ENCODE measurements at places on chromosomes 7 and 10. TPM values are rescaled to one million over a fixed set of nuclear protein-coding genes. Genes with fewer than 3 reads are reported as not detected.

DNA sequence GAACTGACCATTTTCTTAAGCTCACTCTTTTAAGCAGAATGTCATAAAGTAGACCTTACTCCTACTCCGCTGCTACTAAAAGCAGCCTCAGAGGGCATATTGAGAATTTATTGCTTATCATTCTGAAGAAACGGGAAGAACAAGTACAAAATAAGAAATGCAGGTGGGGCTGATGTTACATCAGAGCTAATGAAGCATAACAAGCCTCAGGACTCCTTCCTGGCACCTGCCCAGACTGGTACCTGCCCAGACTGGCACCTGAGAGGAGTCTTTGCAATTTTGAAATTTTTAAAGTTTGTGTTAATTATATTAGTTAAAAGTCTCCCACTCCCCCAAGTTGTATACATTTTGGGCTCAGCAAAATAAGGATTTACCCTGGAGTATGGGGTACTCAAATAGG is 162.4 kb downstream of the SEMA3E start:
- DNase-seq = no peak

- no peak for DNase-seq
Observed at GRCh38 chr7:21084286-21084685, 297.6 kb upstream of the SP8 start.

- peak; percentile 84 for DNase-seq
Observed at GRCh38 chr10:132274581-132274980, 33.2 kb downstream of the STK32C start.

DNA sequence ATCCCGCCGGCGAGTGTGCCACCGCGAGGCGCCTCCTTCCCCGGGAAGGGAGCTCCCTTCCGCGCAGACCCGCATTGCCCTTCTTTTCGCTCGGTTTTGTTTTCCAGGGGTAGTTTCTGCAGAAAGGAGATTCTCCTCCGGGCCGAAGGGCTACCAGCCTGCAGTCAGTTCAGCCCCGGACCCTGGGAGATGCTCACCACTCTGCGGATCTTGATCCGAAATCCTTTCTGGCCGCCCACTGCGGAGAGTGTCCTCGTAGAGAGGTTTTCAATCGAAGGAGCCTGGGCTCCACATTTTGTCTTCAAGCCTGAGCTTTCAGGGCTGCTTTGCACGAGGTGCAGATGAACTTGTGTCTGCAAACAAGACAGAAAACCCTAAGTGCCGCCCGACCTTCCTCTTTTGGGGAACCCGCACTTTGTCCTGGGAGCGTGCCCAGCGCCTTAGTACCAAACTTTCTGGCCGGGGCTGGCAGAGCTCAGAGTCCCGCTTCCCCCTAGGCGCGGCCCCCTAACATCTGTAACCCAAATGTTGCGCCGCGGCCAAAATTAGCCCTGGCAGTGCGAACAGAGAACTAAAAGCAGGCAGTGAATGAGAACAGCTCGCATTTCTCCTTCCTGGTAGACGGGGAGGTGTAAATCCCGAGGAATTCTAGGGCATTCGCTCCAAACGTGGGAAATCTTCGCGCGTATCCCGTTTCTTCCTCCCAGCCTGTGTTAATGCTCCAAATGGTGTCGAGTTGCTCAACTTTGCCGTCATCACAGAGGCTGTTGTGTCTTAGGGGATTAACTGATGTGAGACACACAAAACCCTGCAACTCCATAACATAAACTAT is 6.7 kb upstream of the EN2 start:
- DNase-seq = peak; percentile 79

DNA sequence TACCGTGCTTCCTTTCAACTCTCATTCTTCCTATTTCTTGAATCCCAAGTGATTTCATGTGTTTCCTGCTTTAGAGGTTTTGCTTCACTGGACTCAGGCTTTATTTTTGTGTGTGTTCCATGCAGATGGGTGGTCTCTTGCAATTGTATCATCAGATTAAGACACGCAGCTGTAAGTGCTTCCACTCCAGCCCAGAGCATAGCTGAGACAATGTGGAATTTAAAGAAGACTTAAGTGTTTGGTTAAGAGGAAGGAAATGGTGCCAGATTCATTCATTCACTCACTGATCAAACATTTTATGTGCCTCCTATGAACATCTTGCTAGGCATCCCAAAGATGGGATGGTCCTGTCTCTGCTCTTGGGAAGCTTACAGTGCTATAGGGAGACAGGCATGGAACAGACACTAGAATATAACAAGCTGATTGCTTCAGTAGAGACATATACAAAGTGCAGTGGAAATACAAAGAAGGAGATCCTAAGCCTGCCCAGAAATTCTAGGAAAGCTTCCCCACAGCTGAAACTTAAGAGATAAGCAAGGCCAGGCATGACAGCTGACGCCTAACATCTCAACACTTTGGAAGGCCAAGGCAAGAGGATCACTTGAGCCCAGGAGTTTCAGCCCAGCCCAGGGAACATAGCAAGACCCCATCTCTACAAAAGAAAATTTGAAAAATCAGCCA is 46.1 kb upstream of the LRRC17 start:
- no peak for DNase-seq

DNA sequence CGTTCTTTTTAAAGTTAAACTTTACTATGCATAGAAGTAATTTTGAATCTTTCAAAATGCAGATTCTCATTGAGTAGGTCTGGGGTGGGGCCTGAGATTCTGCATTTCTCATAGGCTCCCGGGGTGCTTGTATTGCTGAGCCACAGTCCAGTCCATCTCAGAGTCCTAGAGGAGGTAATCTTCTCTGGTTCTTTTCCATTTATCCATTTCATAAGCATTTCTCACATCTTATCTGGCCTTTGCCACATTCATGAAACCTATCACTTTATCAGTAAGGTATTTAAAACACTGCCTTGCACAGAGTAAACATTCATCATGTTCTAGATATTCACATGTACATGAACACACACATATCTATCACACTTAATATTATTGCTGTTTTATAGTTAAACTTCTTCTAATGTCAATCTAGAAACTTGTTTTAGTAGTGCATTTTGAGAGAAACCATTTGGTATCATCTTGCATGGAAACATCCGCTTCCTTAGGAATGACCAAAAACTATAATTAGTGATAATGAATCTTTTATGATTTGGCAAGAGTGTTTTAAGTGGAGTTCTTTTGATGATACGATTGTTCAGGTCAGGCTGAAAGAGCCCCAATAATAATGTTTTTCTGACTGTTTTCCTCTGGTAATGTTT is 12.0 kb downstream of the GNAI1 start:
- no peak for DNase-seq

DNA sequence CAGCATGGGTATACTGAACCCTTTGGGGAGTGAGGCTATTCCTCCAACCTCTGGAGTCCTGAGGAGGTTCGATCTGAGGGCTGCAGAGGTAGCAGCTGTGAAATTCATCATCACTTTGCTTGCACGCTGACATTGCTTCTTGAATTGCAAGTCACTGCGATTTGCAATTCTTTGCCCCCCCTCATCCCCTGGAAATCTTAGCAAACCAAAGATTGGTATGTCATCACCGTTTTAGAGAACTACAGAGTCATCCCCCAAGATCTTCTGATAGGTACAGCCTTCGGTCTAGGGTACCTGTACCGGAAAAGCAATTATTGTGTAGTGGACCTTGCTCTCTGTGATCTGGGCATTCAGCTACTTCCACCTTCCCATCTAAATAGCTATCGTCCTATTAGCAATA is 192.6 kb downstream of the KLF6 start:
- no peak for DNase-seq

- DNase-seq = no peak
Observed at GRCh38 chr7:54485044-54485443, 57.1 kb upstream of the VSTM2A start.

GRCh38 chr10:113782986-113783704 is 31.7 kb downstream of the PLEKHS1 start:
- no peak for DNase-seq

- peak; percentile 66 for DNase-seq
Observed at GRCh38 chr7:98232799-98233198, 19.2 kb downstream of the TECPR1 start.

DNA sequence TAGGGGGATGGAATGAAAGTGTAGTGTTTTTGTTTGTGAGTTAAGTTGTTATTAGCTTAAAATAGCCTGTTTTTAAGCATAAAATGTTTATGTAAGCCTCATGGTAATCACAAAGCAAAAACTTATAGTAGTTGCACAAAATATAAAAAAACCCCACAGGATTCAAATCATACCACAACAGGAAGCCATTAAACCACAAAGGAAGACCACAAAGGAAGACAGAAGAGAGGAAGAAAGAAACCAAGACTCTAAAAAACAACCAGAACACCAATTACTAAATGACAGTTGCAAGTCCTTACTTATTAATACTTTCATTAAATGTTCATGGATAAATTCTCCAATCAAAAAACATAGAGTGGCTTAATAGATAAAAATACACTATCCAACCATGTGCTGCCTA is 63.6 kb downstream of the ANKRD7 start:
- no peak for DNase-seq

DNA sequence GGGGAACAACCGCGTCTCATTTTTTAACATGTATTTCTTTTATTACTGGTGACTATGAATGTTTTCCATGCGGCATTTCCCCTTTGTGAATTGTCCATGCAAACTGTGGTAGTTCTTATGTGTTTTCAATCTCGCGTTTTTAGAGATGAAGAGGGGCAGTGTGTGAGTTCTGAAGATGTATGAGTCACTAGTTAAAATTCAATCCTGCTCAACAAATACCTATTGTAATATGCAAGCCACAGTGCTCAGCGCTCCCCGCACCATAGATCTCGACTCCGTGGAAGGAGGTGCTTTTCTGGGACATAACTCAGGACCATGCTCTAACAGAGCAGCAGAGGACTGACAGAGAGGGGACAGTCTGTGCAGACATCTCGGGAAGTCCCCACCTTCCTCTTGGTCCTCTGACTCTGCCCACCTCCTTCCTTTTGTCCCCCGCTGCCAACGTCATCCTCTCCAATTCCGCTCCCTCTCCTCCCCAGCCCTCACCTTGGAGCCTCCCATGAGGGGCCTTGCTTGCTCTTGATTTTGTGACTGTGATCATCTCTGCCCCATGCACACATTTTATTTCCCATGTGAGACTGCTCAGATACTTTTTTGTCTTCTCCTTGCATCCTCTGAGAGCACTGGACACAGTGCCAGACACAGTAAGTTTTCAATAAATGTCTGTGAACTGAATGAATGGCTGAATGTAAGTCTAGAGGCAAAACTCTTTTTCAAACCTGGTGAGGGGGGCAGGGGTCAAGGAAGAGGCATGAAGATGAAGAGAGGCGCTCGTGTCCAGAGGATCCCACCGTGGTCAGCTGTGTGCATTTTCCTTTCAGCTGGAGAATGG is 42.7 kb upstream of the PLEKHA1 start:
- DNase-seq = no peak

DNA sequence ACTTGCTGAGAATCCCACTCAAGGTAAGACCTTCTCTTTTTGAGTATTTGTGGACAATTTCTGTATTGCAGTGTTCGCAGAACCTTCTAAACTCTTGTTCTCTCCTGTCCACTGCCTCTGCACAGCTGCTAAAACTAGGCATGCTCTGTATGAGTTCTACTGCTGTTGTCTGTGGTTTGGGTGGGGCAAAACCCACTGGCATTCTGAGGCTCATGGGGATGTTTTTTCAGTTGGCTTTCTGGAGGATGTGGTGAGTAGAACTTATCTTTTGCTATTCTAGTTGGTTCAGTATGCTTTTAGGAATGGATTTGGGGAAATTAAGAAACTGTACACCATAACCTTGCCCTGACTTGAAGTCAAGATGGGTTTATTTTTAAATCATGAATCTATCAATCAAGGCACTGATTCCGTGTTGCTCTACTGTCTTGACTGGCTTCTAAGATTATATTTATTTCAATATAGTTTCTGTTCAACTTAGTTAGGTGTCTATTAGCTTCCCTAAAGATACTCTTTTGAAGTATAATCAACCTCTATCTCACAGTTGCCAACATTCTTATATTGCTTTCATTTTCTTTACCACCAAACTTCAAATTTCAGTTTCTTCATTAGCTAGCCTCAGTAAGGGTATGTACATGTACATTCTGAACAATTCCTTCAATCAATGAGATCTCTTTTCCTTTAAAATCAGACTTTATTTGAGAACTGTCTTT is 25.0 kb upstream of the C1GALT1 start:
- peak; percentile 92 for DNase-seq

- DNase-seq = peak; percentile 34
Observed at GRCh38 chr7:65974876-65975275, 7.1 kb downstream of the GUSB start.

GRCh38 chr10:132958883-132959558 is 16.7 kb upstream of the CFAP46 start:
- peak; percentile 18 for DNase-seq

- no peak for DNase-seq
Observed at GRCh38 chr7:138475377-138475776, 15.3 kb downstream of the TRIM24 start.

GRCh38 chr7:127967281-127967680 is 64.0 kb downstream of the LRRC4 start:
- no peak for DNase-seq

GRCh38 chr7:867001-867405 is 9.4 kb upstream of the GET4 start:
- no peak for DNase-seq

DNA sequence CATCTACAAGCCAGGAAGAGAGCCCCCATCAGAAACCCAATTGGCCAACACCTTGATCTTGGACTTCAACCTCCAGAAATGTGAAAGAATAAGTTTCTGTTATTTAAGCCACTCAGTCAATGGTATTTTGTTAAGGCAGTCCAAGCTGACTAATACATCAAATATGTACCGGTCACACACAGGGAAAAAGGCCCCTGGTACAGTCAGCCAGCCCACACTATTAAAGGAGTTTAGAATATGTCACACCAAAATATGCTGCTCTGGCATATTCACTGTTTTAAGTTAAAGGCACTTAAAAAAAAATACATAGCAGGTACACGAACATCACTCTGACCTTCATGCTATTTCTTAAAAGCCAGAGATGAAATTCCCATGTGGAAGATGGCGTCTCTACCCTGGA is 15.2 kb upstream of the CDCA7L start:
- DNase-seq = peak; percentile 76

GRCh38 chr7:17289074-17289645 is 9.3 kb upstream of the AHR start:
- no peak for DNase-seq

- no peak for DNase-seq
Observed at GRCh38 chr10:32943854-32944661, 14.0 kb downstream of the ITGB1 start.

- peak; percentile 94 for DNase-seq
Observed at GRCh38 chr10:3542185-3542611, 242.8 kb downstream of the KLF6 start.

Gene TFPI2
- 8.7 TPM for total RNA-seq

Gene EPO
- total RNA-seq = not detected

Gene PDZD7
- total RNA-seq = 0.72 TPM

Gene CYP2C18
- total RNA-seq = not detected

Gene ACTR3C
- total RNA-seq = 1.8 TPM

Gene CALCR
- total RNA-seq = not detected

Gene GPR26
- total RNA-seq = not detected

Gene POLR2J
- 27.9 TPM for total RNA-seq

Gene SPDYE6
- not detected for total RNA-seq

Gene C7orf33
- total RNA-seq = not detected

Gene NKX2-3
- not detected for total RNA-seq

Gene ANKRD61
- total RNA-seq = not detected

Gene RBP3
- not detected for total RNA-seq
